Stimulated activated CD8-positive, alpha-beta memory T cell treated with anti-CD3 and anti-CD28 coated beads, Interleukin-4, amount 100 ng/mL, for 1 hour (primary cell): ENCODE measurements at places on chromosomes 4 and X.
A peak's percentile ranks its signal among the peaks of the same experiment; 100 is the strongest.

DNA sequence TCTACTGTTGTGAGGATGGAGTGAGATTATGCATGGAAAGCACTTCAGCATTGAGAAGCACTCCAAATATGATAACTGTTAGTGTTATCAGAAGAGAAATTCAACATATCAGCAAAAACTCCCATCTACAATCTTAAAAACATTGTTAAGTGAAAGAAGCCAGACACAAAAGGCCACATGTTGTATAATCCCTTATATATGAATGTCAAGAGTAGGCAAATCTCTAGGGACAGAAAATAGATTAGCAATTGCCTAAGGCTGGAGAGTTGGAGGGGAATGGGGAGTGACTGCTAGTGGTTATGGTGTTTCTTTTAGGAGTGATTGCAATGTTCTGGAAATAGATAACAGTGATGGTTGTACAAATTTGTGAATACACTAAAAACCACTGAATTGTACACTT lies 122.5 kb upstream of the LNX1 start:
- no peak for DNase-seq

- DNase-seq, result no peak
These were observed 62.4 kb upstream of the WDFY3 start for GRCh38 chr4:85028910-85029309.

DNA sequence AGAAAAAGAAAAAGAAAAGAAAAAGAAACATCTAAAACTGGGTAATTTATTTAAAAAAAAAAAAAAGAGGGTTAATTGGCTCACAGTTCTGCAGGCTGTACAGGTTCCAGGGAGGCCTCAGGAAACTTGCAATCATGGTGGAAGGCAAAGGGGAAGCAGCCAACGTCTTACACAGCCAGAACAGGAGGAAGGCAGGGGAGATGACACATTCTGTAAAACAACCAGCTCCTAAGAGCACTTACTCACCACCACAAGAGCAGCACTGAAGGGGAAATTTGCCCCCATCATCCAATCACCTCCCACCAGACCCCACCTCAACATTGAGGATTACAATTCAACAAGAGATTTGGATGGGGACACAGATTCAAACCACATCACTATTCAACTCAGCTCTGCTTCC lies 36.8 kb upstream of the TMEM184C start:
- no peak for DNase-seq

DNA sequence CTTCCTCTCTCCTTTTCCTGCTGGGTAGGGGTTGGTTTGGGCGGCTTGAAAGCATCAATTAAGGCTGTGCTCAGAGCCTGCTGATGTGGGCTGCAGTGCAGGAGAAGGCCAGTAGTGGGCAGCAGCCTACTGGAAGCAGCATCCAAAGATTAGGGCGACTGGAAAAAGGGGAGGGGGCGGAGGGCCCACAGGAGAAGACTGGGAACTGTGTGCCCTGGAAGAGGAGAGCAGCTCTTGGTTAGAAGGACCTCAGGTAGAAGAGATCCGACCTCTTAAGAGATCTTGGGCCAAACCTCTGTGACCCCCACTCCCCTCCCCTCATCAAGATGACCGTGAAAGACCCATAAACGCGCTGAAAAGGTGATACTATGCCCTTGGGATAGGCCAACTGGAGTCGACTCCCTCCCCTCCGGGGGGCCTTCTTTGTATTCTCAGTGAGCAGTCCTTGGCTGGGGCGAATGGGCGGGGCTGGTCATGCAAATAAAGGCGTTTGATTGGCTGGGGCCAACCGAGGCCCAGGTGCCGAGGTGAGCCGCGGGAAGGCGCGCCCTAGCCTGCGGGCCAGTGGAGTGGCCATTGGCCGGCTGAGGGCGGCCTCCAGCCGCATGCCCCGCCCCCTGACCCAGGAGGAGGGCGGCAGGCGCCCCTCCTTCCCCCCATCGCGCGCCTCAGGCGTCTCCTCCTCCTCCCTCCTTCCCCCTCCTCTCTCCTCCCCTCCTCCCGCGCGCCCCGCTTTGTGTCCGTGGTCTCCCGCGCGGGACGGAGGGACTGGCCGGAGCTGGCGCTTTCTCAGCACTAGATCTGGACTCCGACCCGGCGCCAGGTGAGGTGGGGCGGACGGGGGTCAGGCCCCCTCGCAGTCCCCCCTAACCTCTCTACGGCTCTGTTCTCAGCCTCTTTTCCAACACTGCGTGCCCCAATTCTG lies 10.1 kb downstream of the DLG3 start:
- DNase-seq, result peak; percentile 34

GRCh38 chrX:43940816-43941474 lies 32.2 kb downstream of the NDP start:
- no peak for DNase-seq

- DNase-seq, result no peak
These were observed 613 bp downstream of the FGF13 start for GRCh38 chrX:138710866-138711341.

GRCh38 chr4:1907848-1908525 lies 36.8 kb downstream of the NSD2 start:
- DNase-seq, result no peak
